ENCODE measurements at places on chromosomes 4 and X.

DNA sequence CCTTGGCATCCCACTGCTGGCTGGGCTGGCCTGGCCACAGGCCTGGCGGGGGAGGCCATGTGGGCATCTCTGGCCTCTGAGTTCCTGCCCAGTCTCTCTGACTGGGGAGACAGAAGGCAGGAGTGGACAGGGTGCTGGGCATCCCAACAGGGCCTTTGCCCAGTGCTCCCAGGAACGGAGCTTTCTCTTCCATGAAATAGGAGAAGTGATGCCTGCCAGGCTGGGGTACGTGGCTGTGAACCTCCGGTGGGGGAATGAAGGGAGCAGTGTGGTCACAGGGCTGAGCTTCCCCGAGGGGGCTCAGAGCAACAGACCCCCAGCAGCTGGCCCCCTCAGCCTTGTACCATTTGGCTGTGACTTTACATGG is 40.4 kb upstream of the HMX1 start:
- DNase-seq, result no peak

GRCh38 chr4:23371533-23371932 is 518.3 kb downstream of the PPARGC1A start:
- DNase-seq, result no peak

DNA sequence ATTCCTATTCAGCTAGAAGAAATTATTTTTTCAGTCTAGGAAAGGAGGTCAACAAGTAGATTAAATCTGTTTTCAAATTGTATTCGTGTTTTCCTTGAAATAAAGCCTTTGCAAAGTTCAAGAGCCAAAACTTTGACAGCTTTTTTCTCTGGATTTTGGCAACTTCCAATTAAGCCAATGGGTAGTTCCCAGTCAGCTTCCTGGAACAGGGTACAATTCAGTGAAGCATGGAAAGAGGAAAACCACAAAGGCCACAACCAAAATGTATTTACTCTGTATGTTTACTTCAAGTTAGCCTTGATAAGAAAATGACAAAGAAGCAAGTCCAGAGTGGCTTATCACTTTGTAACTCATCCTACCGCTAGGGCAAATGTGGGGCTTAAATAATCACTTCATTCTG is 188.6 kb downstream of the COMMD8 start:
- DNase-seq, result no peak

- no peak for DNase-seq
These were observed 67.4 kb upstream of the CITED1 start for GRCh38 chrX:72373136-72373535.

GRCh38 chrX:68994135-68994890 is 165.5 kb downstream of the EFNB1 start:
- no peak for DNase-seq

DNA sequence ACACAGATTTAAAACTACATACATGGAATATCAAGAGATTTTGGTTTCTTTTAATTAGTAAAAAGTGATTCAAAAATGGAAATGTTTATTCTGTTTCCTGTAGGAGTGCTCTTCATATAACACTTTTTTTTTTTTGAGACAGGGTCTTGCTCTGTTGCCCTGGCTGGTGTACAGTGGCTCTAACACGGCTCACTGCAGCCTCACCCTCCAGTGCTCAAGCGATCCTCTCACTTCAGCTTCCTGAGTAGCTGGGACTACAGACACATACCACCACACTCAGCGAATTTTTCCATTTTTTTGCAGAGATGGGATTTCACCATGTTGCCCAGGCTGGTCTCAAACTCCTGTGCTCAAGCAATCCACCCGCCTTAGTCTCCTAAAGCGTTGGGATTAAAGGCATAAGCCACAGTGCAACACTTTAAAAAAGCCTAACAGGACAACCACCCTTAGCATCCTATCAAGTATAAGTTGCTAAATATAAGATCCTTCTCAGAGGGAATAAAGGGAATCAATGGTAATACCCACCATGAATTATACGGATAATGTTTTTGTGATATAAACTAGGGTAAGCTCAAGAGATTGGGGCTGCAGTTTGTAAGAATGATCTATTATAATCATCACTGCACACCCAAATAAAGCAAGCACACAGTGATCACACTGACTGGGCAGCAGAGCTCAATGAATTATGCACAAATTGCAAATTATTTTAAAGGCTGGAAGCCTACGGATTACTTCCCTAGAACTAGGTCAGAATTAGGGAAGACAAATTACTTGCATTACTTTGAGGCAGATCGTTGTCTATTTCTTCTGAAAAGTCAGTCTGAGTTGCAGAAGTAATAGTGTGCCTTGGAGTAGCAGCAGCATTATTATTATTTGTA is 76.6 kb downstream of the RPS3A start:
- no peak for DNase-seq
